CD14-positive monocyte (primary cell): ENCODE measurements at places on chromosomes 7 and 10.

DNA sequence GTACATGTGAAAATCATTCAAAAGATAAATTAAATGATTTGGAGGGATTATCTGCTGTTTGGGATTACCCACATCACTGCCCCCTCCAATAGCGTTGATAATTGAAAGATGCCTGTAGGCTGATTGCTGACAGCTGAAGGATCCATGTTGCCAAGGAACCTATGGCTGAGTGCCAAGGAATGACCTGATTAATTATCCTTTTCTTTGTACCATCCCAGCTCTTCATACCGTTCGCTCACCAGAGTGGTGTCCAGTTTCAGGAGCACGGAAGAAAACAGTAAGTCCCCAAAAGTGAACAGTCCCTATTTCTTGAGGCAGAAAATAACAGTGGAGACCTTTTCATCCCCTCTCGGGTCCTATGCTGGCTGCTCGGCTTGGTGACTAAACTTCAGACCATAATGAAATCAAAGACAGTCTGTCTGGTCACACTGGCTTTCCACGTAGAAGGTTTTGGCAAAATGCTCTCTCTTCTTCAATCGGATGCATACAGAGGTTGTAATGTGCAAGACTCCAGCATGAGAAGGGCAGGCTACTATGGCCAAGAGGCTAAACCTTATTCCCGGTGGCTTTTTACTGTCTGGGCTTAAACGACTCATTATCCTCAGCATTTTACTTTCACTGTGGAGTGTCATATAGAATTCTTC is 108.8 kb downstream of the SPAG6 start:
- DNase-seq = no peak

DNA sequence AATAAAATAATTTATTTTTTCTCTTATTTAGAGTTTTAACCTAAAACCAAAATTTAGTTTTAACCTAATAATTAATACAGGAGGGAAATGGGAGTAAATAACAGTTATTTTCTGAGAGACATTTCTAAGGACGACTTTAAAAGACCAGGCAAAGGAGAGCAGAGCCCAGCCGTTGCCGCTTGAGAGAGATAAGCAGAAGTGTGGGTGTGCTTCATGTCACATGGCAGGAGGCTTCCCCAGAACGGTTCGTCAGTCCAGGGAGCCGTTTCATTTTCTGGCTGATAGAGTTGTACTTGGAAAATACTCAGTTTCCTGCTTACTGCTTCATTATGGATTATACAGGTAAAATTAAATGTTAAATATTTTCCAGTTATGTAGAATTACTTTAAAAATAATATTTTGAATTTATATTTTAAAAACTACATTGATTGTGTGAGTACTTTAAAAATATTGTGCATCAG is 61.4 kb downstream of the ST7 start:
- DNase-seq = peak; percentile 53

DNA sequence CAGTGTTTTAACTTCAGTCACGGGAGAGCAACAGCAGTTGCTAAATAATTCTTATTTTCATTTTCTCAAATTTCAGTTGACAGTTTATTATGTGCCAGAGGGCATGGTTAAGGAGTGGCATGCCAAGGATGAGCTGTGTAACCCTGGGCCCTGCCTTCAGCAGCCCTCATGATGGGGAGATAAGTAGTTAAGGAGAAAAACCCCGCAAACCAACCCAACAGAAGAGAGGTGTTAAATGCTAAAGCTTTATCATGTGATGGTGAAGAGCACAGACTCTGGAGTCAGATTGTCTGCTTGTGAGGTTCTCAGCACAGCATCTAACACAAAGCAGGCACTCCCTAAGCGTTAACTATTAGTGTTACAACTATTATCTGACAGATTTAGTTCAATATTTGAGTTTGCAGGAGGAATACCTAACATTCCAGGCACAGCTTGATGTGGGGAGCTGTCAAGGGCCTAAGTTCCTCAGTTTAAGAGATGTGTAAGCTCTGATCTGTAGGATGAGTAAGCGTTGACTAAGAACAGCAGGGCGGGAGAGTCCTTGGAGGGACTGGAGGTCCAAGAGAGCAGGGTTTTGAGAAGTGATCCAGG is 29.6 kb downstream of the STAM start:
- no peak for DNase-seq

DNA sequence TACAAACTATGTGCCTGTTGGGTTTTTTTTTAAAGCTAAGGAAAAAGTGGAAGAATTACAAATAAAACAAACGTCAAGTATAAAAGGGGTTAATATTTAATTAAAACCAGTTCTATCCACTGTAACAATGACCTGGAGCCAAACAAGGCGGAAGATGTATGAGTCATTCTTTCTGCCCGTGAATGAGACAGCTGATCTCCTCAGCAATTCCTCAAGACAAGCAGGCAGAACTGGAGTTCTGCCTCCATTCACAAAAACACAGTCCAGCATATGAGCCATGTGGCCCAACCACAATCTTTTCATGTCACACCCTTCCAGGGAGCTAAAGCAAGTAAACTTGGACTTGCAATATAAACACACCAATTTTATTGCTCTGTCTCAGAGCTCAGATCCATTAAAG is 8.4 kb downstream of the ETV1 start:
- peak; percentile 9 for DNase-seq

DNA sequence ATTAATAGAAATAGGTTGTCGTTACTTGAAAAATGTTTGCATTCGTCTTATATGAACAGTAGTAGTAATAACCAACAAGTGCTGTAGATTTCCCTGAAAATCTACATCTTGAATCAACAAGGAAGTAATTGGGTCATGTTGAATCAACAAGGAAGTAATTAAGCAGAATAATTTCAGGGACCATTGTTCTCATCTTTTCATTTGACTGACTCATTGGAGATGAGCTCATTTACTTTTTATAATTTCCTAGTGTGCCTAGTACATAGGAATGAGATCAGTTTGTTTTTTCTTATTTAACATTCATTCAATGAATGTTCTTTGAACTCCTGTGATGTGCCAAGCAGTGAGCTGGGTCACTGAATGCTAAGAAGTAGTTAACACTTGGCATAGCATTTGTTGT is 8.2 kb downstream of the CLDN12 start:
- no peak for DNase-seq

DNA sequence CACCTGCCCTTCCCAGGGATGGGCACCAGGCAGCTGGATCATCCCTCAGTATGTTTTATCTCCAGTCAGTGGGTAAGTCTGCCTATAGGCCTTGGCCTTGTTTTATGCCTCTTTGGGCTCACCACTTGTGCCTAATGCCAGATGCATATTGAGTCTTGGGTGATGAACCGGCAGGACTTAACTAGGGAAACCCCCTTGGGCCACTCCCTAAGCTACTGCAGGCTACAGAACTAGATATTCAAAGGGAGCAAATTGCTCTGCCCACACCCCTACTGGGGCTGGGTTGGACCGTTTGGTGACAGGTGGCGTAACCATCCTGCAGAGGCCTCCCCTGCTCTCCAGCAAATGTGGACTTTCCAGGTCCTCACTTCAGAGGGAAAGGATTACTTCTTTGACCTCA is 115.7 kb upstream of the GDF10 start:
- DNase-seq = no peak

DNA sequence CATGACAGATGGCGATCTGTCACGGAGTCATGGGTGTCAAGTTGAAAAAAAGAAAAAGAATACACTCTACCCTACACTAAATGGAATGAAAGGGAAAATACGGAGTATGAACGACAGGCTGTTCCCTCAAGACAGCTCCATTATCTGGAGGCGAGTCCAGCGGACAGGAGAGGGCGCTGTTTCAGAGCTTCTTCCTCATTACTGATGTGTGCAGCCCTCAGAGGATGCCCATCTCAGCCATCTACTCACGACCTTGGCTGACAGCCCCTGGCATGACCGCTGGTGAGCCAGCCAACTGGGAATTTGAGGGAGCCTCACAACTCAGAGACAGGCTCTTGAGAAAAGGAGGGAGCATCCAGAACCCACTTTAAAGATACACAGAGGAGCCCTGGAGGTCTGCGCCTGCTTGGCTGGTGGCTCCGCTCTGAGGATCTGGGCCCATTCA is 49.6 kb upstream of the SMNDC1 start:
- peak; percentile 31 for DNase-seq

GRCh38 chr7:137984181-137985041 is 17.5 kb downstream of the CREB3L2 start:
- no peak for DNase-seq

DNA sequence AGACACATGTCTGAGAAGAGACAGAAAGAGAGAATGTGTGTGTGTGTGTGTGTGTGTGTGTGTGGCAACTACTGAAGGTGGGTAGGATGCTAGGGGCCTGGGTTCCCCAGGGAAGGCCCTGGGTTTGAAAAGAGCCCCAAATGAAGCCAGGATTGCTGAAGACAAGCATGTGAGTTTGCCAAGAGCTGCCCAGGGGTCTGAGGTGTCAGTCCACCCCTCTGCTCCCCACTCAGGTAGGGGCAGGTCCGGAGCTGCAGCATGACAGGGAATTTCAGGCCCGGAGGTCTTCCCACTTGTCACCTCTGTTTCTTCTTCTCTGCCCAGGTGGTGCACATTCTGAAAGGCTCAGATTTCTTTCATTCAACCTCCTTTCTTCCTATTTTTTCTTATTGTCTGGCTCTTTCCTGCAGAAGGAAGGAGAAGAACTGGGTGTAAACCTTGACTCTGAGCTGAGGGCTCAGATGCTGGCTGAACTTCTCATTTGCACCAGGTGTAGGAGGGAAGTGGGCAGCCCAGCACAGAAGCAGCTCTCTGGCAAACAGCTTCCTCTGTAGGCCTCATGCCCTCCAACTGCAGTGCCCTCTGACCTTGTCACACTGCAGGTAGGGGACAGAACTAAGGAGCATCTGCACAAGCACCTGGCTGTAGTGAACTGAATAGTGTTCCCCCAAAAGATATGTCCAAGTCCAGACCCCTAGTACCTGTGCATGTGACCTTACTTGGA is 79.6 kb upstream of the LRRC4 start:
- no peak for DNase-seq

DNA sequence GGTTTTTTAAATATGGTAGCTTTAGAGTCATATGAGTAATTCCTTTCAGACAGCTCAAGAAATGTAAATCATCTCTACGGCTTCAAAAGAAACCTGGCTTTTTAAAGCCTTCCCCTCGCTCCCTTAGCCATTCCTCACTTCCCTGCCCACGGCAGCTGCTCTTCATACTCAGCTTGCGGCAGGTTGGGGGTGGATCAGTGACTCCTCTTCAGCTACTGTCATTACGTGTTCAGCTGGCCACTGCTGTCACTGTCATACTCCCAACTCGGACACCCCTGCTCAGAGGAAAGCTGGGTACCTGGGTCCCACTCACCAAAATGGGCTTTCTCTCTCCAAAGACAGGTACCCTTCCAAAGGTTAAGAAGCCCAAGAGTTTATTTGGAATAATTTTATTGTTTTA is 6.6 kb downstream of the YWHAG start:
- no peak for DNase-seq

GRCh38 chr10:123154711-123155505 is 706 bp downstream of the BUB3 start:
- peak; percentile 24 for DNase-seq

DNA sequence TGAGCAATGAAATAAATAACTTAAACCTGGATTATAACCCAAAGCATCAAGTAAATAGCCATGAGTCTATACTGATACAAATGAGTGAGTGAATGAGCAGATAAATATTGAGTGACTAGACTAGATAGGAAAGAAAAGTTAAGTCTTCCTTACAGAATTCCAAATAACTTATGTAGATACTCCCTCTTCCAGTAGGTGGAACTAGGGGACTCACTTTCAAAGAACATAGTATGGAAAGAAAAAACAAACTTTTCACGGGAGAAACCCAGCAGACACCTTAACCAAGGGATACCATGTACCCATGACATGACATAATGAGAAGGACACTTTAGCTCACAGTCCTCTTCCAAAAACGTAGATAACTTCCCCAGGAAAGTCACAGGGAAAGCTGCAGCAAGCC is 32.2 kb downstream of the CSGALNACT2 start:
- no peak for DNase-seq

GRCh38 chr10:129285459-129285858 is 181.6 kb upstream of the MGMT start:
- DNase-seq = no peak

- peak; percentile 74 for DNase-seq
Observed at GRCh38 chr10:120715171-120715570, 136.0 kb upstream of the WDR11 start.

- DNase-seq = no peak
Observed at GRCh38 chr7:47664650-47665195, 82.8 kb upstream of the TNS3 start.

GRCh38 chr7:100171087-100171681 is 2.8 kb upstream of the GAL3ST4 start:
- DNase-seq = no peak

GRCh38 chr7:132117181-132117580 is 459.1 kb downstream of the PLXNA4 start:
- no peak for DNase-seq

GRCh38 chr7:73832806-73833205 is 2.0 kb downstream of the CLDN4 start:
- DNase-seq = no peak

- DNase-seq = no peak
Observed at GRCh38 chr10:61294131-61294530, 159.1 kb downstream of the TMEM26 start.

- no peak for DNase-seq
Observed at GRCh38 chr7:157811946-157812345, 475.1 kb downstream of the DNAJB6 start.

GRCh38 chr7:85682833-85683620 is 496.2 kb upstream of the SEMA3D start:
- no peak for DNase-seq

GRCh38 chr10:25934621-25935139 is 651 bp downstream of the MYO3A start:
- no peak for DNase-seq

- DNase-seq = no peak
Observed at GRCh38 chr10:122264931-122265330, 6.2 kb upstream of the BTBD16 start.

DNA sequence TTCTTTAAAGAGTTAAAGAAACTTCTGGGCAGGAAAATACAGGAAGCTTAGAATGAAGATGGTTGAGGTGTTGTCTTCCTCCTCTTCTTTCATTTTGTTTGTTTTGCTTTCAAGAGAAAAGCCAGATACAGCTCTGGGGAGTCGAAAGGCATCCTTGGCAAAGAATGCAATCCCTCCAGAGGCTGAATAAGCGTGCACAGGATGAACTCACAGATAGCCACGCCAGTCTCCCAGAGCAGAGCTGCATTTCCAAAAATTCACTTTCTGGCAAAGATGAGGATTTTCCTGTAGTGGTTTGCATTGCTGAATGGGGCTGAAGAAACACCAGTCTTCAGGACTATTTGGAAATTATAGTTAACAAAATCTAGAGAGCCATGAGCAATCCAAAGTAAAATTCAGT is 336.4 kb downstream of the NRG3 start:
- no peak for DNase-seq
